Activated CD8-positive, alpha-beta memory T cell treated with anti-CD3 and anti-CD28 coated beads for 1 hour (primary cell): ENCODE measurements at places on chromosomes 7 and 10.

DNA sequence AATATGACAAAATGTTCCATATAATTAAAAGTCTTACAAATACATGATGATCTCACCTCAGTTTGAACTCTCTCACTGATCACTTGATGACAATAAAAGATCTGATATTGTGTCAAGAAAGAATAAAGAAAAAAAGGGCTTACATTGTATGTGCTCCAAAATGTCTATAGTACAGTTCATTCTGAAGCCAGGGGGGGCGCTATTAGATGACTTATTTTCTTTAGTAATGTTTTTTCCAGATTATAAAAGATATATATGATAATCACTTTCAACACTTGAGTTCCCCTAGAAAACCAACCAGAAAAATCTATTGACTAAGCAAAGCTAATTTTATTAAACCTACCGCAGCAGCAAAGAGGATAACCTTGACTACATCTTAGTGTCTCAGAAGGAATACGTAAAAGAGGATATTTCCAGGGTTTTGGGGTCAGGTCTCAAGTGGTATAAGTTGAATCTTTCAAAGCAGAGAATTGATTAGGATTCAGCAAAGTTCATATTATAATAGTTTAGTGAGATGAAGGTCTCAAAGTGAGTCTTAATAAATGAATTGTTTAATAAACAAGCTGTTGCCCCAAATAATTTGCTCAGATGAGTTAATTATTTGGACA is 55.8 kb downstream of the PTN start:
- DNase-seq: no peak

DNA sequence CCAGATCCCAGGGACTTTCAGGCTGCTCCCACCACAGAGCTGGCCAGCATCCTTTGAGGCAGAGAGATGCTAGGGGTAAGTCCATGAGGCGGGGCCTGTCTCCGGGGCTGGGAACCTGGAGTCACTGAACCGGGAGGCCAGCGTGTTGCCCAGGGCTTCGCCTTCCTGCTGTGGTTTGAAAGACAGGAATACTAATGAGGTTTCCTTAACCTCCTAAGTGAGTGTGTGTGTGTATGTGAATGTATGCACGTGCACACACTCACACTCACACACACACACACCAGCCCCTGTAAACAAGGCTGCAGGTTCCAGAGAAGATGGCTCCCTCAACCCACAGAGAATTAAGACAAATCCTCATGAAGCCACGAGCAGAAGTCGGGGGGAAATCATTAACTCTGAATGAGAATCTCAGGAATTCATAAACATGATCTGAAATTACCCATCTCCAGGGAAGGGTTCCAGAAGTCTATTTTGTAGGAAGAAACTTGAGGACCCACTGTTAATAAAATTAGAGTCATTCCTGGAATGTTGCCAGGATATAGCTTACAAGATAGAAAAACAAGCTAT is 20.3 kb upstream of the PFKP start:
- DNase-seq: no peak

- DNase-seq: no peak
Observed at GRCh38 chr10:9670911-9671310, 1346.8 kb upstream of the CELF2 start.

DNA sequence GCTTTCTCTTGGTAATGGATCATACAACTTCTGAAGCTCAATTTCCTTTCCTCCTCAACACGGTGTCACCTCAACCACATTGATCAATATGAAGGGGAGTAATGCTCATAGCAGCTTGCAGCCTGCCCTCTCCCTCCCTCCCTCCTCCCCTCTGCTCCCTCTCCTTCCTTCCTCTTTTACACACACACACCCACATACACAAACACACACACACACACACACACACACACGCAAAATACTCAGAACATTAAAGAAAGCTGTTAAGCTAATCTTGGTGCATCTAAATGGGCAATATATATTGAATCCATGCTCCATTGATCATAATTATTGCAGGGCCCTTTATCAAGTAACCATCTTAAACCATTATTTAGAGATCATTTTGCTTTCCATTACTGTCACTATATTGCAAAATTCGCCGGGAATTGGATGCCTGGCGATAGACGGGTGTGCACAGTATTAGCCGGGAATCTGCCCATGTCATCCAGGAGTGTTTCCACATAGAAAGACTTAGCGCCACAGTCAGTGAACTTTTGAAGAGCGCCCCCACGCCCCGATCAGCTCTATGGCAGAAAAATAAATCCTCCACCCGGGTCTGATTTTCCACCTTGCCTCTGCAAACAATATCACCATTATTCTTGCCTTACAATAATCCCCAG is 122.0 kb downstream of the PRLHR start:
- DNase-seq: no peak

DNA sequence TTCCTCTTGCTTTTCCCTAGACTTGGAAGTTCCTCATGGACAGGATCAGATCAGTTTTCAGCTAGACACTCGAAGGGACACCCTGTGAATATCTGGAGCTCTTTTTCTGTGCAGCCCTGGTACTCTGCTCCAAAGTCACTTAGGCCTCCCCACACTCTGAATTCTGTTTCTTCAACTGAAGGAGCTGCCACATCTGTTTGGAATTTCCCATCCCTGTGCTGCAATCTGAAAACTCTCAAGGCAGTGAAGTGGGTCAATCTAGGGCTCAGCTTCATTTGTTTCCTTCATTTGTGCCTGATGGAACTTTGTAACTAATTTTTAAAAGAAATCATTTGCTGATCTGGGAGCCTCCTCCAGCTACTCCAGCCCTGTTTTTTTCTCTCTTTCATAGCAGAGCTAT is 9.6 kb downstream of the EPC1 start:
- no peak for DNase-seq

DNA sequence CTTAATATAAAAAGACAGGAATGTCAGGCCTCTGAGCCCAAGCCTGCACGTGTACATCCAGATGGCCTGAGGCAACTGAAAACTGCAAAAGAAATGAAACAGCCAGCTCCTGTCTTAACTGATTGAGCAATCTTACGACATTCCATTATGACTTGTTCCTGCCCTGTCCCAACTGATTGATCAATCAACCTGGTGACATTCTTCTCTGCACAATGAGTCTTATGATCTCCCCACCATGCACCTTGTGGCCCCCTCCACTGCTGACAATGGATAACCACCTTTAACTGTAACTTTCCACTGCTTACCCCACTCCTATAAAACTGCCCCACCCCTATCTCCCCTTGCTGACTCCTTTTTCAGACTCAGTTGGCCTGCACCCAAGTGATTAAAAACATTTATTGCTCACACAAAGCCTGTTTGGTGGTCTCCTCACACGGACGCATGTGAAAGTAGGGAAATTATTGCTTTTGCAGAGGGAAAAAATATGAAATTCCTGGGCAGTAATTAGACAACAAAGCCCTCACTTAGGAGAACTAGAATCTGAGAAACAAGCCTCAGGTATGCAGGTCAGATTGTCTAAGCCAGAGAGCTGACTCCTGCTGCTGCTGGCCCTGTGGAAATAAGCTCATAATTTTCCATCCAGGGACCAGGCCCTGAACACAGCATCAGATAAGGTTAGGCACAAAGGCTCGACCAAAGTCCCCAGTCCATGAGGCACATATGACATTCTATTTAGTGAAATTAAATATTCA is 5.3 kb downstream of the CYP3A7 start:
- no peak for DNase-seq

DNA sequence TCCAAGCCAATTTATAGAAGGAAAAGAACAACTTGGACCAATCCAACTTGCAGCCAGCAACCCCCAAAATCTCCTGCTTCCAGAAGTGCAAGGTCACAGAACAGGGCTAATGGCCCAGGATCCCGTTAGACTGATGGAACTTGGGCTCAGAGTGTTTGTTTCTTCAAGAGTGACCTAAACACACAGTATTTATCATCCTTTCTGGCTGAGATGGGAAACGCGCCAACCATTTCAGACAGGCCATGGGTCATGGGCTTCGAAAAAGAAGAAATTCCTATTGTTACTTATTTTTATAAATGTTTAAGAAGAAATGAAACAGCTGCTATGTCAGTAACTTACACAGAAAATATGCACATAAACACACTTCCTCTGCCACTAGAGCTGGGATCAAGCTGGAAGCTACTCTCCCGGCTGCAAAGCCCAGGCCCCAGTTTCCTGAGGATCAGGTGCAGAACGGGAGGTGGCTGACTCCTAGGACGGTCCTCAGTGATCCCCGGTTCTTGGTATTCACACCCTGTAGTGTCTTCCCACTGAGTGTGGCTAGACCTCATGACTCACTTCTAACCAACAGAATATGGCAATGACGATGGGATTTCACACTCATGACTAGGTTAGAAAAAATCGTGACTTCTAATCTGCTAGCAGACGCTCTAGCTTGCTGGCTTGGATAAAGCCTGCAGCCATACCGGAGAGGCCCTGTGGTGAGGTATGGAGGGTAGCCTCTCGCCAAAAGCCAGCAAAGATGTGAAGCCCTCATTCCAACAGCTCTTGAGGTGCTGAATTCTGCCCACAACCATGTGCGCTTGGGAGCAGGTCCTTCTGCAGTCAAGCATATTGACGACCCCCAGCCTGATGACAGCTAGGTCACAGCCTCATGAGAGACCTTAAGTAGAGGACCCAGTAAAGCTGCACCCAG is 60.2 kb downstream of the CHST15 start:
- no peak for DNase-seq

DNA sequence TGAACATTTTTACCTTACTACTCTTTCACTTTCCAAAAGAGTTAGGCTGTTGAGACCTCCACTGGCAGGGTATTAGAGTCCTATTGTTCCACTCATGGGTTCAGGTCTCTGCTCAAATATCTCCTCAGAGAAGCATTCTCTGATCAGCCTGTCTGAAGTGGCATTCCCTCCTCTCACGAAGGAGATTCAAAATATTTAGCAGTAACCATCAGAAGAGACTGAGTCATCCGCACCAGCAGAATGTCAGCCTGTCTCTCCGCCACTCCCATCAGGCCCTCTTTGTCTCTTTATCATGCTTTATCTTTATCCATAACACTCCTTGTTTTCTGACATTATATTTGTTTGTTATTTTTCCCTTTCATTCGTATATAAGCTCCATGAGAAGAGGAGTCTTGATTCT is 79.1 kb downstream of the AASS start:
- DNase-seq: no peak

DNA sequence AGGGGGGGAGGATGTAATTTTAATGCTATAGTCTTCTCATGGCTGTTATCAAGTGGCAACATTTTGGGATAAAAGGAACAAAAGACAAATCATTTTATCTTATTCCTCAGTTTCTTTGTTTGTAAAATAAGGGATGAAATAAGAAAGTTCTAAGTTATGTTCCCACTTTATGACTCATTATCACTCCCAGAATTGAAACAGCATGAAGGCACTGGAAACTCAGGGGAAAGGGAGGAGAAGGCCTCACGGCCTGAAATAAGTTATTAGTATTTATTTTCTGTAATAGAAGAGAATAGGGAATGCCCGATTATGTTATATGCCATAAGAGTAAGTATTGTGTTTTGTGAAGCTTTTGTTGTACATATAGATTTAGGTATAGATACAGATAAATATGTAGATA is 85.0 kb upstream of the NAMPT start:
- DNase-seq: no peak
